ENCODE measurements at places on chromosomes 6 and 20.

DNA sequence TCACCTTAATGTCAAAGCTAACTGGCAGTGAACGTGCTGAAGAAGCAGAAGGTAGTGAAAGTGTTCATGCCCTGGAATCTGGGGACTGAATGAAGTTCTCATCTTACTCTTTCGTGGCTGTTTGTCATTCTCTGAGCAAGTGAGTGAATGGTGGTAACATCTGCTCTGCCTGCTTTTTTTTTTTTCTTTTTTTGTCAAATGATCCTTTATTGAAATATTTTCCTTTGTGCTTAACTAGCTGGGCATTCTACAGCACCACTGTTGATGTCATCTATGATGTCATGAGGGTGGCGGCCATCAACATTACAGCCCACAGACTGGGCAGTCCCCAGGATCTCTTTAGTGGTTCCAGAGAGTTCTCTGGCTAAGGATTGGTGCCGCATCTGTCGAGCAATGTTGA, 65.2 kb downstream of the RIN2 start:
- no peak for DNase-seq

GRCh38 chr20:22502731-22503191, 81.6 kb downstream of the FOXA2 start:
- no peak for DNase-seq

GRCh38 chr20:33963751-33964150, 30.0 kb upstream of the RALY start:
- DNase-seq = no peak

DNA sequence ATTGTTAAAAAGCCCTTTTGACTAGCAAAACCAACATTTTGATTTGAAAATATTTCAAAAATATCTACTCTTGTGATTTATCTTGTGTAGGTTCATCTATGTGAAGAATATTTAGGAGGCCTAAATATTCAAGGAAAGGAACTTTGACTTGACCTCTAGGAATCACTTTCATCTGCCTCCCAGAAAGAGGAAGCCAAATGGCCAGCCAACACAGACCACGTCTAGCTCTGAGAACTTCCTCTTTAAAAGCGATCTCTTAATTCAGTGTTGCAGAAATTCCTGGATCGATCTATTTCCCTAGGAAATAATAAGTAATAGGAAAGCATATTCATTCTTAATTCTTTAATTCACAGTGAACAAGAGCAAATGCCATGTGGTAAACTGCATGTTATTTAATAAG, 9.6 kb upstream of the MOXD1 start:
- no peak for DNase-seq

DNA sequence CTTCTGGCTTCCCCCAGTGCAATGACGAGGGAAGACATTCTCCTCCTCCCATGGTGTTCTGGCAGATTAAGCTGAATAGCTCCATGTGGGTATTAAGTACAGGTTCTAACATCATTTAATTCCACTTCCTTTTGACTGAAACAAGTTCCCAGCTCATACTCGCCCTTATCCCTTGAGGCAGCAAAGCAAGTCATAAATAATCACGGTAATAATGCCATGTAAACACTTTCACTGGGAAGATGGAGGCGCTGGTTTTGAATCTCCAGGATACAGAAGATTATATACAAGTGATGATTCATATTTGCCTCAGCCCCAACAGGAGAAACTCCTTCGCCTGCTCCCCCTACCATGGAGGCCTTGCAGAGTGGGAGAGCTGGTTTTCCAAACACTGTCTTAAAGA, 141.3 kb downstream of the PXDC1 start:
- no peak for DNase-seq

- no peak for DNase-seq
These were observed 56.2 kb upstream of the NHSL1 start for GRCh38 chr6:138555421-138555988.

- DNase-seq = no peak
These were observed 23.2 kb downstream of the TNXB start for GRCh38 chr6:32085759-32086459.
